ENCODE measurements at places on chromosomes 12 and 14.

DNA sequence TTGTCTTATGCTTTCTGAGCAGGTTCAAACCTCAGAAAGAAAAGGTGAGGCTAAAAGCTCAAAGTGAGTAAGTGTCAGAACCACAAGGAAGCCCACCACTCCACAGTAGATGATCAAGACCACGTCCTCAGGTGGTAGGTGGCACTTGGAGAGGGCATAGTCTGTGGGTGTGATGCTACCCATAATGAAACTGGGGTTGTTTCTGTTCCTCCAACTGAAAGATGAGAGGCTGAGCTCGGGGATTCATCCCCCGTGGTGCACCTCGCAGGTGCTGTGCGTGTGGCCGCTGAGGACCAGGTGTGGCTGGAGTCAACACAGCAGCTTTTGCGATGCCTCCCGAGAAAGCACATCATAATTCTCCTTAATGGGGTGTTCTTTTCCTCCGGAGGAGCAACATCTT, 285.7 kb downstream of the TTC8 start:
- DNase-seq: no peak

DNA sequence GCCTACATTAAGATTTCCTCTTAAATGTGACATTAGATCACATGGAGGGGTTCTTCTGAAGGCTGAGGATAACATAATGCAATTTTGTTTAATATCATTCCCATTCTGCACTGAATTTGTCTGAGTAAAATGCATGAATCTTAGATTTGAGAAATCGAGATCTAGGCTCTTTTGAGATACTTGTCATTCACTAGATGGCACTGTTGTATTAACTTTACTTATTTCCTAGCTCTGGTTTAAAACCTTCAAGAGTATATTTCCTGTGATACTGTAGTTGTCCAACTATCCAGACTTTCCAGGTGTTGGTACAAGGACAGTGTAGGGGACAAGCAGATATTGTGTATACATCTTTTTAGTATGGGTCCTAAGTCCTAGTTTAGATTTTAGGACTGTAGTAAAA, 91.7 kb upstream of the SEL1L start:
- peak; percentile 34 for DNase-seq

DNA sequence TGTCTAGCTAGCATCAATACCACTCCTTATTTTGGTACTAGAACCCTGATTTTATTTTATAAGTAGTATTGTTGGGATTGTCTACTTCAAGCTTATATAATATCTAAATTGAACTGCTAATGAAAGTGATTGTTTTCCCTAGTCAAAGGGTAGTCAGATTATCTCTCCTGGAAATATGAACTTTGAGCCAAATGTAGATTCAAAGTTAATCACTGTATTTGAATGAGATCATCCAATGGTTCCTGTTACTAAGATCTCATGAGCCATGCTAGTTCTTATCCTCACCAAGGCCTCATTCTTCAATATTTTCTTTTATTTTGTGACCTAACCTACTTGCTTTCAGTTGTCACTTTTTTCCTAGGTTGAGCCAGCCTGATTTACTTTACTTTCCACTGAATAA, 276.7 kb downstream of the RASSF9 start:
- DNase-seq: no peak

GRCh38 chr12:19220852-19221466, 91.4 kb downstream of the PLEKHA5 start:
- no peak for DNase-seq

GRCh38 chr14:89473989-89474388, 57.0 kb upstream of the FOXN3 start:
- DNase-seq: no peak

DNA sequence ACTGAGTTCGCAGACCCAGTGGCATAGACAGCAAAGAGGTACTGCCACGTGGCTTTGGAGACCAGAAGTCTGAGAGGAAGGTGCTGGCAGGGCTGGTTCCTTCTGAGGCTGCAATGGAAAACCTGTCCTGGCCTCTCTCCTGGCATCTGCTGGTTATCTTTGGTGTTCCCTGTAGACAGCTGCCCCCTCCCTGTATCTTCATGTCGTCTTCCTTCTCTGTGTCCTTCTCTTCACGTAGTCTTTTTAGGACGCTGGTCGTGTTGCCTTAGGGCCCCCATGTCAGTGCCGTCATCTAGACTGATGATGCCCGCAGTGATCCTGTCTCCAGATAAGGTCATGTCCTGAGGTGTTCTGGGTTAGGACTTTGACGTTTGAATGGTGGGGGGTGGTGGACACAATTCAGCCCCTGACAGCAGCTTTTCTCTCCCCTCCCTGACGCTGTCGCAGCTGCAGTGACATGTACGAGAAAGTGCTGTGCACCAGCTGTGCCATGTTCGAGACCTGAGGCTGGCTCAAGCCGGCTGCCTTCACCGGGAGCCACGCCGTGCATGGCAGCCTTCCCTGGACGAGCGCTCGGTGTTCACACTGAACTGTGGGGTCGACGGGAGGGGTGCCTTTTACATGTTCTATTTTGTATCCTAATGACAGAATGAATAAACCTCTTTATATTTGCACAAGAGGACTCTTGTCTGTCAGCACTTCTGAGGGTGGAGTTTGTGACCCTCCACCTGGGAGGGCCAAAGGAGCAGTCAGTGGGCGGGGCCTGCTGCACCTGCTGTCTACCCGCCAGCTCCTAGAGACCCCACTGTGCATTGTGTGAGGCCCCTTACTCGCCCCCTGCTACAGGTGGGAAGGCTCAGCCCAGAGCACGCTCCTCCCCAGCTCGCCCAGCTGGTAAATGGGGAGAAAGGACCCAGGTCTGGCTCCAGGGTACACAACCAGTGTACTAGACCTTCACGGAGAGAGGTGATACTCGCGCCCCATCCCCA, 6.3 kb downstream of the SIVA1 start:
- DNase-seq: no peak

GRCh38 chr12:24398605-24399004, 449.1 kb upstream of the SOX5 start:
- no peak for DNase-seq
